Right forelimb (tissue), 1 donor: ENCODE measurements at places on chromosomes 11 and 22.

GRCh38 chr22:37930270-37930951 lies 23.0 kb downstream of the C22orf23 start:
- DNase-seq = no peak

DNA sequence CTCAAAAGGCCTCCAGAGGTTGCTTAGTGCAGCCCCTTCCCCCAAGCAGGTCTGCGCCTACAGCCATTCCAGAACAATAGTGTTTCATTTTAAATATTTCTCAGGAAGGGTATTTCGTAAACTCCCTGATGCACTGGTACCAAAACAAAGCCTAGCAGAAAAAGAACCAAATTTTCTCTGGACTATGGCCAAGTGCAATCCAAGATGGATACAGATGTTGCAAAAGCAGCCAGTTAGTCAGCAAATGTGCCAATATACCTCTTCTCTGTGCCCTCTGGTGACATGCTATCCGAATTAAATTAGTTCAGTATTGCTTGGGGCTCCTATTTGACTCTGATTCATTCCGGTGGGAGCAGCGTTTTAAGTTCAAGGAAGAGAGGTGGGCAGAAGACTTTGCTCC lies 247.8 kb downstream of the NTM start:
- no peak for DNase-seq

DNA sequence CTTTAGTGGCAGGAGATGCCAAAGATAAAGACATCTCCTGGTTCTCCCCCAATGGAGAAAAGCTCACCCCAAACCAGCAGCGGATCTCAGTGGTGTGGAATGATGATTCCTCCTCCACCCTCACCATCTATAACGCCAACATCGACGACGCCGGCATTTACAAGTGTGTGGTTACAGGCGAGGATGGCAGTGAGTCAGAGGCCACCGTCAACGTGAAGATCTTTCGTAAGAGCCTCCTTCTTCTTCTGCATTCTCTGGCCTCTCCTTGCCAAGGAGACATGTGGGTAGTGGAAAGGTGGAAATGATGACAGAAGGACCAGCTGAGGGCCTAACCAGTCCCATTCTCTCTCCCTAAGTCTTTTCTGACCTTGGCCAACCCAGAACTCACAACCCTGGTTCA lies 110.1 kb upstream of the TTC12 start:
- no peak for DNase-seq

DNA sequence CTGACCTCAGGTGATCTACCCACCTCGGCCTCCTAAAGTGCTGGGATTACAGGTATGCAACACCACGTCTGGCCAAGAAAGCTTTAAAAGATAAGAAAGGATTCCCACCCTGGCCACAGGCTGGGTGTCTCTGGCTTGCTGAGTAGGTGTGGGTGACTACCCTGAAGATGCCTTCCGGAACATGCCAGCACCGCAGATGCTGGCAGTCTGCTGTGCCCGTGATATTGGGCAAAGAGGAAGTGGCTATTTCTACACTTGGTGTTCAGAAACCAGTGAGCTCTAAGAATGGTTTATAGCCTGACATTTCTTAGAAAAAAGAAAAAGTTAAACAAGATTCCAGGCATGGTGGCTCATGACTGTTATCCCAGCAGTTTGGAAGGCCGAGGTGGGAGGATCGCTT lies 6.1 kb downstream of the MRPL11 start:
- no peak for DNase-seq

DNA sequence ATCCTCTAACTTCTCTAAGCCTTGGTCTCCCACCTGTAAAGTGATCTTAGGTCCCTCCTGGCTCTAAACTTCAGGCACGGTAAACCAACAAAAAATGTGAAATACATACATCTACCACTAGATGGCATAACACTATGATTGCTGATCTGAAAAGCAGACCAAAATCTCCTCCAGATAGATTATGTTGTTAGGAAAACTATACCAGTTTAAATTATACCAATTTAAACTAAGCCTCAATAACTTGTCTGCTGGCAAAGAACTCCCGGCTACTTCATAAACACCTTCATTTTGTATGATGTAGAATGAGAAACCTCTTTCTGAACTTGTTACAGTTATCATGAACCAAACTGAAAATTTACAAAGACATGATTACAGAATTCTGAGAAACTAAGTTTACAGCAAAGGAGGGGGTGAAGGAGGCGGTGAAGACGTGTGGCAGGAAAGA lies 85.9 kb downstream of the SBF2 start:
- DNase-seq = no peak

GRCh38 chr11:35363246-35363801 lies 56.0 kb downstream of the SLC1A2 start:
- DNase-seq = no peak

GRCh38 chr11:8693555-8693954 lies 11.0 kb downstream of the RPL27A start:
- no peak for DNase-seq

- no peak for DNase-seq
Observed at GRCh38 chr11:1436468-1437039, 46.8 kb downstream of the BRSK2 start.

DNA sequence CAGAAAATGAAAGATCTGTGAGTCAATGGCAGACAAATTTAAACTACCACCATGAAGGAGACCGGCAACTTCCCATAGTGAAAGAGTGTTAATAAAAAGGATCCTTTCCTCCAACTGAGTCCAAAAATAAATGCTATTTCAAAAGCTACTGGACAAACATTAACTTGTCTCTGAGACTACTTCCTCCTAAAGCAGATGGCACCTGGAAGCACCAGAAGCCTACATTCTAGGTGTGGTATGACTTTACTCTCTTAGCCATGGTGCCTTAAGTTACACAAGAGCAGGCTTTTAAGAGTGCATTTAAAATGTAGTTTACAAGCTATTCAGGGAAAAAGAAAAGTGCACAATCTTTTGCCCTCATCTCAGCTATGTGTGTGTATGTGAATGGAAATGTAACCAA lies 2.5 kb downstream of the ARHGAP32 start:
- DNase-seq = no peak
